ENCODE measurements at places on chromosomes 13 and 19. TPM values are rescaled to one million over a fixed set of nuclear protein-coding genes. Genes with fewer than 3 reads are reported as not detected.

CALM3 gene
- total RNA-seq = 296 TPM

PLEKHF1 gene
- 86.3 TPM for total RNA-seq

CAPS gene
- 7.3 TPM for total RNA-seq

TEX29 gene
- total RNA-seq = not detected

LILRA1 gene
- not detected for total RNA-seq

ITGBL1 gene
- 2.4 TPM for total RNA-seq

HRC gene
- 558 TPM for total RNA-seq

SYCN gene
- total RNA-seq = not detected

RAVER1 gene
- total RNA-seq = 24.8 TPM

CEACAM19 gene
- total RNA-seq = 2.3 TPM

KLHL1 gene
- not detected for total RNA-seq

C13orf42 gene
- total RNA-seq = not detected

AMER2 gene
- not detected for total RNA-seq

TMEM238 gene
- 1.2 TPM for total RNA-seq
